Esophagus mucosa (tissue), 1 donor: ENCODE measurements at places on chromosomes 7 and 10.

- peak; percentile 17 for ATAC-seq
These were observed 143.3 kb downstream of the CALN1 start for GRCh38 chr7:72268796-72269195.

DNA sequence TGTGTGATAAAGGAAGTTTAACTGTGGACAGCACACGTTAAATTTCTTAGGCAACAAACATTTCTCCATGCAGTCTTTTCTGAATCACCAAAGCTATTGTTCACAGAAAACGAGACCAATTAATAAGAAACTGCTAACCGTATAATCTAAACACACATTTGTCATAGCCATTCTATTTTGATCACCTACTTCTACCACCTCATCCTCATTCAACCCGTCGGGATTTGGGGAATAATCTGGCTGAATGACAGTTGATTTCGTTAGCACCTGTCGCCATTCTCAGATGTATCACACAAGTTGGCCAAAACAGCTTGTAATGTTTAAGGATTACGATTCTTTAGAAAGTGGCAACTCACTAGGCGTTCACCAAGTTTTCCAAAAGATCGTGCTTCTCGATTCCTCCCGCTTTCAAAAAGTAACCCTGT lies 1.2 kb downstream of the EZH2 start:
- no peak for ATAC-seq

DNA sequence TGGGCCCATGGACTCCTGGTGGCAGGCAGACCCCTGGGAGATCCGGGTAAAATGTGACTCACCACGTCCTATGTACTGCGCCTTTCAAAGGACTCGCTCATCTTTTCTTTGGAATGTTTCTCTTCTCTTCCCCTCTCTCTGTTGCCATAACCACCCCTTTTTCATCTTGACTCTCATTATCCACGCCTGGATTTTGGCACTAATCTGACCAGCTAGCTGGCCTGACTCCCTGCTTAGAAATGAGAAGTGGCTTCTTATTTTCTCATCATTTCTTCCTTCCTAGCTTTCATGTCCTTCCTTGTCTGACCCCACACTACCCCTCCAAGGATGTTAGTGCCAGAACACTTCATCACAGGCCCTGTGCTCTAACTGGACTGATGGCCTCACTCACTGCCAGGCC lies 98.0 kb upstream of the FAM171A1 start:
- no peak for ATAC-seq

GRCh38 chr7:129902788-129903422 lies 49.9 kb downstream of the UBE2H start:
- ATAC-seq = no peak

- no peak for ATAC-seq
These were observed 183.4 kb downstream of the PRKG1 start for GRCh38 chr10:51257511-51258248.

- ATAC-seq = peak; percentile 42
These were observed 432 bp downstream of the TMEM248 start for GRCh38 chr7:66921396-66921917.

- no peak for ATAC-seq
These were observed 122.2 kb downstream of the CUBN start for GRCh38 chr10:17007418-17007770.
